ENCODE measurements at places on chromosomes 1 and 21.
A peak's percentile ranks its signal among the peaks of the same experiment; 100 is the strongest.

- no peak for DNase-seq
These were observed 5.8 kb downstream of the SELP start for GRCh38 chr1:169624122-169624521.

DNA sequence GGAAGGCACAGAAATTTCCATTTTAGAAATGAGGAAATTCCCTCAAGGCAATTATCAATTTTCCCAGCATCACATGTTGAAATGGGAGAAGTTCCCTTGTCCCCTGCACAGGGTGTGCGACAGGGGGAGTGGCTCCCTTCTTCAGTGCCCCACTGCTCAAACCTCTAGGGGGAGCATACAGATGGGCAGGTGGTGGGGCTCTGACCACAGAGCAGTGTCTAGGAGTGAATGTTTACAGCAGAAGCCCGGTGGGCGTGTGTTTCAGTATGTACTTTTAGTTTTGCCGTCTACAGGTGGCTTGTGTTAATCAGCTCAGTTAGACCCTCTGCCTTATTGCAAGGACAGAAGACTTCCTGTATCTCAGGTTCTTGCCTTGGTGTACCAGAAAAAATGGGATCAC lies 493.7 kb upstream of the PLXNA2 start:
- DNase-seq, result no peak

- no peak for DNase-seq
These were observed 29.1 kb downstream of the S100A10 start for GRCh38 chr1:151964510-151964909.

- no peak for DNase-seq
These were observed 4.8 kb downstream of the SETD4 start for GRCh38 chr21:36055551-36055950.

- DNase-seq, result peak; percentile 36
These were observed 9.9 kb upstream of the C1orf141 start for GRCh38 chr1:67144696-67145095.

GRCh38 chr1:98674075-98674781 lies 12.7 kb downstream of the SNX7 start:
- DNase-seq, result no peak

DNA sequence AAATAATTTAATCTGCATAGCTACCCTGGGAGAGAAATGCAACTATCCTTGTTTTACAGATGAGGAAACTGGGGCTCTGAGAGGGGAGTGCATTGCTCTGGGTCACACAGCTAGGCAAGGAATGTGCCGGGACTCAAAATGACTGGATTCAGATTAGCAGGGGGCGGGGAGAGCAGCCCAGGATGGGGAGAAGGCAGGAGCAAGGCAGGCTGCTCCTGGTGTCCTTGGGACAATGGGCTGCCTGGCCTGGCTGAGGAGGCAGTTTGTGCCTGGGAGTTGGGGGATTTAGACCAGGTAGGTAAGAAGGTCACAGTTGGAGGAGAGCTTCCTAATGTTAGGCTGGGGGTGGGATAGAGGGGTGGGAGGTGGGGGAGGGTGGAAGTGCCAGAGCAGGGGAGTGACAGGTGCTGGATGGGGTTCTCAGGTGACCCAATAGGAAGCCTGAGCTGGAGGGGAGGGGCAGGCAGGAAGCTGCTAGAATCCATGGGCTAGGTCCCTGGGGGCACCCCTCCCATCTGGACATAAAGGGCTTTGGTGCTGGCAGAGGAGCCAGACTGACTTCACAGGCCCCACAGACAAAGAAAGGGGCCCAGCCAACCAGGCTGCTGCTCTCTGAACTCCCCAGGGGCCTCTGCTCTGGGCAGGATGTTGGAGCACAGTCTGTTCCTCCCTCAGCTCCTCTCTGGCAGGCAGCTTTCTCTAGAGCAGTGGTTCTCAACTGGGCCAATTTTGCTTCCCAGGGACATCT lies 29.0 kb downstream of the TRIM62 start:
- no peak for DNase-seq

DNA sequence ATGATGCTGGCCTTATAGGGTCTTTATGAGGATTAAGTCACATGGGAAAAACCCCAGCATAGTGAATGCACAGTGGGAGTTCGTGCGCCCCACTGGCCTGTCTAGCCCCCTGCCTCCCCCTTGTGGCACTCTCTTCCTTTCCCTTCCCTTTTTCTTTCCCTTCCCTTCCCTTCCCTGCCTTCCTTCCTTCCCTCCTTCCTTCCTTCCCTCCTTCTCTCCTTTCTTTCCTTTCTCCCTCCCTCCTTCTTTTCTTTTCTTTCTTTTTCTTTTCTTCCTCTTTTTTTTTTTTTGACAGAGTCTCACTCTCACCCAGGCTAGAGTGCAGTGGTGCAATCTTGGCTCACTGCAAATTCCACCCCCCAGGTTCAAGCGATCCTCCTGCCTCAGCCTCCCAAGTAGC lies 38.6 kb downstream of the HTR6 start:
- DNase-seq, result no peak

- peak; percentile 73 for DNase-seq
These were observed 148.4 kb downstream of the GPATCH2 start for GRCh38 chr1:217482356-217483102.

- DNase-seq, result no peak
These were observed 160.4 kb upstream of the SYT6 start for GRCh38 chr1:114314098-114314497.

GRCh38 chr1:107590087-107590486 lies 374.9 kb downstream of the VAV3 start:
- no peak for DNase-seq

DNA sequence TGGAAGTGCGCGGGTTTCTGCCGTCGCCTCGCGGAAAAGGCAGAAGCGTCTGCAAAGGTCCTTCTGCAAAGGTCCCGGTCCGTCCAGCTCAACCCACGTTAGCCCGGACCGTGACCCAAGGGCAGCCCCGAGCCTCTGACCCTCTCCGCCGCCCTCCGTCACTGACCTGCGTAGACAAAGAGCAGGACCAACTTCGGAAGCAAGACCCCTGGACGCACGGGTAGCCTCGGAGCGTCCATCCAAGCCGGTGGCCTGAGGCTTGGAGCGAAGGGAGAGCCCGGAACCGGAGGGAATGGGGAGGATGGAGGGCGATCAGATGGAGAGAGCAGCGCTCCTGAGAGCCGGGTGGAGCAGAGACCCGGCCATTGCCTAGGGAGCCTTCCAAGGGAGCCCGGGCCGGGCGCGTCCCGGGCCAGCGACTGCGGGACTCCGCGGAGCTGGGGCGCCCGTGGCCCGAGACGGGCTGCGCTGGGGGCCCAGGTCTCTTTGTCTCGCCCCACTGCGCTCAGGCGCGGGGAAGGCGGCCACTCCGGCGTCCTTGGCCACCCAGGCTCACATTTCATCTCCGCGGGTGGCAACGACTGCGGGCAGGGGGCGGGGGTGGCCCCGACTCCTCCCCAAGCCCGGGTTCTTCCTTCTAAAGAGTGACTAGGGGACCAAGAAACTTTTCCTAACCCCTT lies at the start of gene CYYR1:
TSS of gene CYYR1 (minus strand) at position 585 of the 680 bp plus-strand sequence. CDS start at position 239, 346 bp downstream.
- no peak for DNase-seq

GRCh38 chr1:119286587-119287181 lies 81.9 kb upstream of the HAO2 start:
- no peak for DNase-seq

GRCh38 chr1:58620259-58620658 lies 43.2 kb upstream of the TACSTD2 start:
- DNase-seq, result no peak

- DNase-seq, result no peak
These were observed 185.5 kb downstream of the DUSP10 start for GRCh38 chr1:221556435-221556834.

DNA sequence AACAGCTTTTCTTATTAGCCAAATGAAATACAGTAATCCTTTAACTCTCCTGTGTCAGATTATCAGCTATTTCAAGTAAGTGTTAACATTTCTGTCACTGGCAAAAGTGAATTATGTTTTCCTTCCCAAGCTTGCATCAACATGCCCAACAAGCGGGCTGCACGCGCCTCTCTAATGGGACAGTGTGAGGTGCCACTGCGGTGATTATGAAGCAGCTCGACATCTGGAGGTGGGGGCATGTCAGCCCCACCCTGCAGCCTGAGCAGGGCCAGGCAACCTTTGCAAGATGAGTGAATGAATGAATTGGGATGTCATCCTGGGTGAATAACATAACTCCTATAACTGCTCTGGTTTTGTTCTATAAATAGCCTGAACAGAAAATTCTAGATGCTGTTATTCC lies 301.4 kb downstream of the ZNF326 start:
- DNase-seq, result no peak

DNA sequence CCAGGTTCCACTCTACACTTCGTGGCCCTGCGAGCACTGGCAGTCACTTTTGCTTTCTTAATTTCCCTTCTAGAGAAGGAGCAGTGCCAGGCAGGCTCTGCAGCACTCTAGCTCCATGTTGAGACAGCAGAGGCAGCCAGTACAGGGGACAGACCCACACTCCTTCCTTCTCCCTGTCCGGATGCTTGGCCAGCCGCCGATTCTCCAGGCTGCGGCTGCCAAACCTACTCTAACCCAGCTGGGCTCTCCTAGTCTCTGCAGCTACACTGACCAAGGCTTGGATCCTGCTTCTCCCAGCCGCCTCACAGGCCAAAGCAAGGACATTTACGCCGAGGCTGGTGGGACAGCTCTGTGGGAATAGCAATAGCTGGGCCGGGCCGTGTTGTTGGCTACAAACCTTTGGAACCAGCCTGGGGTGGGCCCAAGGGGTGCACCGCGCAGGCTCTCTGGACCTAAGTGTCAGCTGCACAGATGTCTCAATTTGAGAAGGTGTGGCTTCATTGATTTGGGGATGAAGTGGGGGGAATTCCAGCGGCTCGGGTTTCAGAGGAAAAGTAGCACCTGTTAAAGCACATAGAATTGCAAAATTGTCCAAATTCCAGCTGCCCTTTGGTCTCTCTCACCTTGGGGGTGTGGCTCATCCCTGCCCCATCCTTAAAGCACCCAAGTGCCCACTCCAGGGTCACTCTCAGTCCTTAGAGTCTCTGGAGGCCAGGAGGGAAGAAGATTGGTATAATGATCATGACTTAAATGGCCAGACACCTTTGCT lies 3.2 kb downstream of the BARHL2 start:
- no peak for DNase-seq

DNA sequence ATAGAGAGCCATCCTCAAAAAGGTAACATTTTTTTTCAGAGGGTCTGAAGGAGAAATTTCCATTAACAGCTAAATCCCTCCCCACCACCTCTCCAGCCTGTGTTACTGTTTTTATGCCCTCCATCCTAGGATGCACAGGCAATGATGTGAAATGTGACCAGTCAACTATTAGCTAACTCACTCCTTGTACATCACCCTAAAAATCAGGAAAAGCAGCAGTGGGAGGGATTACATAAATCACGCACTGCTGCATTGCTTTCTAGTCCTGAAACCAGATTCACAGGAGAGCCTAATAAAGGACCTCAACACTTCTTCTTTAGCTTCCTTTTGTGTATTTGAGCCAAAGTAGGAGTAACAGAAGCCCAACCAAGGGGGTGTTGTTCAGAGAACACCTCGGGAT lies 66.3 kb downstream of the LMO4 start:
- DNase-seq, result no peak

DNA sequence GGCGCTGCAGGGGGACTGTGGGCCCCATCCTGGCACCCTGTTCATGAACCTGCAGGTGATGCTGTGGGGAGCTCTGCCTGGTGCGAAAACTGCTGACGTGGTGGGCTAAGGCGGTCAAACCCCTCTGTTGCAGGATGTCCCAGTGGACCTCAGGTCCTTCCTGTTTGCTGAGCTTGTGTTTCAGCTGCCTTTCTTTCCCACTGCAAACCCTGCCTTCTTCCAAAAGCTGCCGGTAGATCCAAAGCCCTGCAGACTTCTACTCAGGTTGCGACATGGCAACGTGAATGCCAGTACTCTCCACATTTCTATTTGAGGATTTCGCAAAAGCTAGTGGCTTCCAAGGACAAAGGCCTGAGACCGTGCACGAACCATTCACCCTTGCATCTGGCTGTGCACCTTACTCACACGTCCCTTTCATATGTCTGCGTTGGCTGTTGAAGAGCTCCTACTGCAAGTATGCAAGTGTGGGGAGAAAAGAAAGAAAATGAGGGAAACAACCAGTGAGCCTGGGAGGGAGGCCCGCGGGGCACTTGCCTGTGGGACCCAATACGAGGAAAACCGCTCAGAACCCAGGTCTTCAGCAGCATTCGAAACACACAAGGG lies 6.2 kb upstream of the RRP1 start:
- no peak for DNase-seq

DNA sequence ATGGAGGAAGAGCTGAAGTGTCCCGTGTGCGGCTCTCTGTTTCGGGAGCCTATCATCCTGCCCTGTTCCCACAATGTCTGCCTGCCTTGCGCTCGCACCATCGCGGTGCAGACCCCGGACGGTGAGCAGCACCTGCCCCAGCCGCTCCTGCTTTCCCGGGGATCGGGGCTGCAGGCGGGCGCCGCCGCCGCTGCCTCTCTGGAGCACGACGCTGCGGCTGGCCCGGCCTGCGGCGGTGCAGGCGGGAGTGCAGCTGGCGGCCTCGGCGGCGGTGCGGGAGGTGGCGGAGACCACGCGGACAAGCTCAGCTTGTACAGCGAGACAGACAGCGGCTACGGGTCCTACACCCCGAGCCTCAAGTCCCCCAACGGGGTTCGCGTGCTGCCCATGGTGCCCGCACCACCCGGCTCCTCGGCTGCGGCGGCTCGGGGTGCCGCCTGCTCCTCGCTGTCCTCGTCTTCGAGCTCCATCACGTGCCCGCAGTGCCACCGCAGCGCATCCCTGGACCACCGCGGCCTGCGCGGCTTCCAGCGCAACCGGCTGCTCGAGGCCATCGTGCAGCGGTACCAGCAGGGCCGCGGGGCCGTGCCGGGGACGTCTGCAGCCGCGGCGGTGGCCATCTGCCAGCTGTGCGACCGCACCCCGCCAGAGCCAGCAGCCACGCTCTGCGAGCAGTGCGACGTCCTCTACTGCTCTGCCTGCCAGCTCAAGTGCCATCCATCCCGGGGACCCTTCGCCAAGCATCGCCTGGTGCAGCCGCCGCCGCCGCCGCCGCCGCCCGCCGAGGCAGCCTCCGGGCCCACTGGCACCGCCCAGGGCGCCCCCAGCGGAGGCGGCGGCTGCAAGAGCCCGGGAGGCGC lies 1.3 kb downstream of the TRIM67 start:
- DNase-seq, result no peak

DNA sequence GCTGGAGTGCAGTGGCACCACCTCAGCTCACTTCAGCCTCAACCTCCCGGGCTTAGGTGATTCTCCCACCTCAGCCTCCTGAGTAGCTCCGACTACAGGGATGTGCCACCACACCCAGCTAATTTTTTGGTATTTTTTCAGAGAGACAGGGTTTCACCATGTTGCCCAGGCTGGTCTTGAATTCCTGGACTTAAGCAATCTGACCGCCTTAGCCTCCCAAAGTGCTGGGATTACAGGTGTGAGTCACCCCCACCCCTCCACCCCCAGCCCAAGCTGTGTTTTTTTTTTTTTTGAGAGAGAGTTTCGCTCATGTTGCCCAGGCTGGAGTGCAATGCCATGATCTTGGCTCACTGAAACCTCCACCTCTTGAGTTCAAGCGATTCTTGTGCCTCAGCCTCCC lies 75.4 kb downstream of the NKAIN1 start:
- no peak for DNase-seq

Measured in activated CD4-positive, alpha-beta memory T cell treated with anti-CD3 and anti-CD28 coated beads, Interleukin-2, amount 10 ng/mL, durations not matched to agents 7 days and 5 days (primary cell).